ENCODE measurements at places on chromosomes 5 and 9. TPM values are rescaled to one million over a fixed set of nuclear protein-coding genes. Genes with fewer than 3 reads are reported as not detected.

Gene FRRS1L
- total RNA-seq = under 0.01 TPM

Gene MARVELD2
- total RNA-seq = 20.0 TPM

Gene CARD9
- 4.7 TPM for total RNA-seq

Gene BSPRY
- total RNA-seq = not detected

Gene NMUR2
- 0.11 TPM for total RNA-seq

Gene IL13
- not detected for total RNA-seq

Gene FOXD1
- 6.2 TPM for total RNA-seq

Gene SLC25A2
- 0.39 TPM for total RNA-seq

Gene ITGA1
- total RNA-seq = 7.1 TPM

Gene SPATA31A3
- not detected for total RNA-seq

Gene NEUROG1
- not detected for total RNA-seq

Gene FAM169A
- 3.1 TPM for total RNA-seq

Gene RNF183
- total RNA-seq = not detected

Gene ARL14EPL
- not detected for total RNA-seq

Gene NUDT2
- total RNA-seq = 26.7 TPM

Gene CDH18
- 4.7 TPM for total RNA-seq

Gene FTMT
- not detected for total RNA-seq

Gene WNT8A
- total RNA-seq = not detected

Gene SLC9A3
- 1.6 TPM for total RNA-seq

Gene TTC1
- total RNA-seq = 25.9 TPM

Gene CNTFR
- not detected for total RNA-seq

Gene OLFML2A
- total RNA-seq = 14.9 TPM
